Kidney (tissue), 22 donors: ENCODE measurements at places on chromosomes 4 and X. TPM values are rescaled to one million over a fixed set of nuclear protein-coding genes. Genes with fewer than 3 reads are reported as not detected.

Gene MAP7D2
- total RNA-seq = 0.76 TPM

- DNase-seq = no peak
- no peaks in the 10 kb centered on the region for H3K36me3 ChIP-seq
- no peaks in the 10 kb centered on the region for H3K27me3 ChIP-seq
These were observed 100.1 kb downstream of the RTL5 start for GRCh38 chrX:72031634-72032033.

DNA sequence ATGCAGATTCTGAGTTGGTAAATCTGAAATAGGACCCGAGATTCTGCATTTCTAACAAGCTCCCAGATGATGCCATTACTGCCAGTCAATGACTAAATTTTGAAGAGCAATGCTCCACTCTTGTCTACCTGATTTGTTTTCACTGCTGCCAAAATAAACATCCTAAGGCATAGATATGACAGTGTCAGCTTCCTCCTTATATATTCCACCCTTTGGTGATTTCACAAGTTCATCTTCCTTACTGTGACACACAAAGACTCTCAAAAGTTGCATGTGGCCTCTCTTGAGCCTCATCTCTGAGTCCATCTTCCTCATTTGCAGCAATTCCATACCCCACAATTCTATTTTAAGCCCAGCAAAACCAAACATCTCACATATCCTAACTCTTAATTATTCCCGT is 110.9 kb downstream of the FBXW7 start:
- H3K27ac ChIP-seq = no peak overlapping the region
- H3K4me1 ChIP-seq = no peaks in the 10 kb centered on the region
- no peak overlapping the region for H3K4me3 ChIP-seq
- DNase-seq = no peak
- no peaks in the 10 kb centered on the region for H3K27me3 ChIP-seq

GRCh38 chrX:76538860-76539259 is 111.3 kb downstream of the MAGEE1 start:
- H3K4me3 ChIP-seq = no peak overlapping the region
- no peak overlapping the region for H3K27ac ChIP-seq
- no peak for DNase-seq
- no peaks in the 10 kb centered on the region for H3K4me1 ChIP-seq

DNA sequence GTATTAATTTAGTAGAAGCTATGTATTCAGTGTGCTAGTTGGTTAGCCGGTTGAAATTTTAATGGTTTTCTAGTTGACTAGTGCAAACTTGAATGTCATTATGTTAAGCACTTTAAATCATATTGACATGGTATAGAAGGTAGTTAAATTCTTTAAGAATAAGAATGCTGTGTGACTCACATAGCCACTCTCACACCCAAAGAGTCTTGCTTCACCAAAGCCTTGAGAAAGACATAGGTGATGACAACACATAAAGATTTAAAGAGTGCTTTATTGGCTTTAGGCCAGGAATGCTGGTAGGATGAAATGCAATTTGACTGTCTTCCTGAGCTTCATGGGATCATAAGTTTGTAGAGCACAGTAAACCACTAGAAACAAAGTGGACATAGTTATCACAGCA is 85.3 kb downstream of the DCAF8L2 start:
- H3K4me1 ChIP-seq = no peaks in the 10 kb centered on the region
- H3K27me3 ChIP-seq = no peaks in the 10 kb centered on the region
- H3K27ac ChIP-seq = no peak overlapping the region

DNA sequence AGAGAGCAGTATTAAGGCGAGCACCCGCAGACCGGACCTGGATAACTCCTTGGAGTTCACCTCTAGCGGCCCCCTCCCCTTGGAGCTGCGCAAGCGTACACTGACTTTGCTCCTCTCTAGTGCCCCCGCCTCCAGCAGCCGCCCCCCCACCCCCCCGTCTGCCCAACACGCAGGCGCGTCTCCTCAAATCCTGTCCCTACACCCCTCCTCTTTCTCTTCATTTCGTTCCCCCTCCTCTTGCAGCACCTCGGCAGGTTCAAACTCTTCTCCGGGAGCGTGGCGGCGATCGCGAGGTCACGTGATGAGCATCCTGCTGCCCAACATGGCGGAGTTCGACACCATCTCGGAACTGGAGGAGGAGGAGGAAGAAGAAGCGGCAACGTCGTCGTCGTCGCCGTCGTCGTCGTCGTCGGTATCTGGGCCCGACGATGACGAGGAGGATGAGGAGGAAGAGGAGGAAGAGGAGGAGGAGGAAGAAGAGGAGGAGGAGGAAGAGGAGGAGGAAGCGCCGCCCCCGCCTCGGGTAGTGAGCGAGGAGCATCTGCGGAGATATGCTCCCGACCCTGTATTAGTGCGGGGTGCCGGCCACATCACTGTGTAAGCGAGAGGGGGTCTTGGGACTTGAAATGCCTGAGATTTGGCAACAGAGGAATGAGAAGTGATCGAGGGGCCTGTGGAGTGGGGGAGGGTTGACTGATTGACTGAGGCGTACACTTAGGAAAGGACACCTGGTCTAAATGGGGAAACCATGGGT is at the start of gene CHIC1:
Gene CHIC1, plus strand, starts transcription at position 214 of the 754 bp plus-strand sequence. Its CDS starts 88 bp downstream, at position 302.
- H3K36me3 ChIP-seq = no peaks in the 10 kb centered on the region
- H3K4me3 ChIP-seq = peak within 1 kb of the TSS; percentile 85
- DNase-seq = peak; percentile 87
- H3K4me1 ChIP-seq = peaks cover 2% of the 10 kb centered on the region
- peak within 1 kb of the TSS; percentile 71 for H3K27ac ChIP-seq

- H3K27ac ChIP-seq = no peak overlapping the region
- no peak for DNase-seq
- H3K4me1 ChIP-seq = no peaks in the 10 kb centered on the region
- peaks cover 30% of the 10 kb centered on the region for H3K27me3 ChIP-seq
- H3K36me3 ChIP-seq = no peaks in the 10 kb centered on the region
These were observed 4.7 kb upstream of the HELT start for GRCh38 chr4:185013417-185014125.

- peak overlapping the region; percentile 84 for H3K27ac ChIP-seq
- no peaks in the 10 kb centered on the region for H3K27me3 ChIP-seq
- no peaks in the 10 kb centered on the region for H3K36me3 ChIP-seq
- no peaks in the 10 kb centered on the region for H3K4me1 ChIP-seq
- H3K4me3 ChIP-seq = peak overlapping the region; percentile 85
These were observed 1.2 kb downstream of the GUCY1A1 start for GRCh38 chr4:155667568-155668511.

- peaks cover 4% of the 10 kb centered on the region for H3K36me3 ChIP-seq
- no peaks in the 10 kb centered on the region for H3K4me1 ChIP-seq
- H3K27me3 ChIP-seq = no peaks in the 10 kb centered on the region
These were observed 81.2 kb downstream of the GAB1 start for GRCh38 chr4:143417679-143418403.
